Frontal cortex (tissue), 4 donors: ENCODE measurements at places on chromosomes 13 and 19.

- DNase-seq = no peak
These were observed 460.8 kb upstream of the ARGLU1 start for GRCh38 chr13:107028751-107029150.

DNA sequence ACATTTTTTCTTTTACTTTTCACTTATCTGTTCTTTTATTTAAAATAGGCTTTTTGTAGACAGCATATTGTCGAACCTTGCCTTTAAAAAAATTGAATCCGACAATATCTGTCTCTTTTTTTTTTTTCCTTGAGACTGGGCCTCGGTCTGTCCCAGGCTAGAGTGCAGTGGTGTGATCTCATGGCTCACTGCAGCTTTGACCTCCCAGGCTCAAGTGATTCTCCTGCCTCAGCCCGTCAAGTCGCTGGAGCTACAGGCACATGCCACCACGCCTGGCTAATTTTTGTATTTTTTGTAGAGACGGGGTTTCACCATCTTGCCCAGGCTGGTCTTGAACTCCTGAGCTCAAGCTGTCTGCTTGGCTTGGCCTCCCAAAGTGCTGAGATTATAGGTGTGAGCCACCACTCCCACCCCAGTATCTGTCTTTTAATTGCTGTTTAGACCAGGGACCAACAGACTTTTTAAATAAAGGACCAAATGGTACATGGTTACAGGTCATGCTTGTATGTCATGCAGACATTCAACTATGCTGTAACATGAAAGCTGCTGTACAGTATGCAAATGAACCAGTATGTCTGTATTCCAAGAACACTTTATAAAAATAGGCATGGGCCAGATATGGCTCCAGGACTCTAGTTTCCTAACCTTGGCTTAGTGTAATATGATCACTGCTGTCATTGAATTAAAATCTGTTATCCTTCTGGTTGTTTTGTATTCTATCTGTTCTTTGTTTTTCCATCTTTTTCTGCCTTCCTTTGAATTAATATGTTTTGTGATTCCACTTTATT lies 80.3 kb downstream of the GJA3 start:
- no peak for DNase-seq

- no peak for DNase-seq
These were observed 12.1 kb downstream of the METTL21C start for GRCh38 chr13:102682727-102683126.

GRCh38 chr13:67464154-67464553 lies 234.0 kb upstream of the PCDH9 start:
- no peak for DNase-seq

- no peak for DNase-seq
These were observed 7.6 kb downstream of the GPR32 start for GRCh38 chr19:50777830-50778303.

DNA sequence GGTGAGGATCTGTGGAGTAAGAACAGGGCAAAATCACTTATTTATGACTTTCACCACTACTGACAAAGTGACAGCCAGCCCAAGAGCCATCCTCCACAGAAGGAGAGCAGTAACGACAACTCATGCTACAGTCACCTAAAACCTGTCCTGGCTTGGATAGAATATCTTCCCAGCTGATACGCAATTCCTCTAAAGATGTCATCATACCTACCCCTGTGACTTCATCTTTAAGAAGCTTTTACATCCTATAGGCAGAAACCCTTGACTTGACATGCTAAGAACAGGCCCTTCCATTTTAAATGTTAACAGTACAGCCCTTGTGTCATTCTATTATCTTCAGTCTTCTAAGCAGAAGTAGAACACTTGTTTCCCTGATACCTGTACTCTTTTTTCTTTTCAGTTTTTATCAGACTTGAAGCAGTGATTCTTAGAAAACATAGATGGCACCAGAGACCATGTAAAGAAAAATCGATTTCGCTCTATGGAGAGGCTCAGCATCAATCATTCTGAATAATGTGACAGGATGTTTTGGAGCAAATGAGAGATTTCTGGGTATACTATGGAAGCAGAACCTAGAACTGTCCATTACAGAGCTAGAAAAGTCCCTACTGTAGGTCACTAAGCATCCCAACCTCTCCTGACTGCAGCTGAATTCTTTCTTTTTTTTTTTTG lies 20.1 kb downstream of the STOML3 start:
- no peak for DNase-seq

DNA sequence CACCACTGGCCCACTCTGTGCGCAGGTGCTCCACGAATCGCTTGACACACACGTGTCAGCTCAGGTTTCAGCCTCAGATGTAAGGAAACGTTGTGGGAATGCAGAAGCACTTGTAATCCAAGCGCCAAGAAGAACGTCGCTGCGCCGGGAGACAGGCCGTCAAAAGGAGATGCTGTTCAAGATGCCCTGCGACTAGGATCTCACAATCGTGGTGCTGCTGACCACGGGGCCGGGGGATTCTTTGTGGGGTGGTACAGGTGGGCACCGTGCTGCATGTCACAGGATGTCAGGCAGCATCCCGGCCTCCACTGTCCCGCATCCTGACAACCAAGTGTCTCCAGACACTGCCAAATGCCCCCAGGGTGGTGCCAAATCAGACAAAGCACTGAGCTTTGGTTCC lies 16.9 kb upstream of the SIGLEC11 start:
- DNase-seq = no peak

- DNase-seq = no peak
These were observed 4.7 kb upstream of the CYP4F3 start for GRCh38 chr19:15636026-15636425.

DNA sequence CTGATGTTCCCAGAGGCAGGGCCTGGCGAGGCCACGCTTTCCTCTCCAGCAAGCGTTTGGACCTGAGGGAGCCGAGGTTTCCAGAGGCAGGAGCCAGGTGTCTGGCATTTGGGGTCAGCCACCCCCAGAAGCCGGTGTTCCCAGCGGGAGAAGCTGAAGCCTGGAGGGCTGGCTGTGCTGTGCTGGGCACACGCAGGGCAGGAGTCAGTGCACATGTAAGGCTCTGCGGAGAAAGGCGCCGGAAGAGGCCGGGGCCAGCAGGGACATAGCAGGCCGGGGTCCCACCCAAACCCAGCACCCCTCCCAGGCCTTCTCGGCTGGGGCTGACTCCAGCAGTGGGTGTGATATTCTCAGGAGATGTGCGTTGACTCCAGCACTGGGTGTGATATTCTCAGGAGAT lies 31.6 kb downstream of the MCF2L start:
- no peak for DNase-seq

DNA sequence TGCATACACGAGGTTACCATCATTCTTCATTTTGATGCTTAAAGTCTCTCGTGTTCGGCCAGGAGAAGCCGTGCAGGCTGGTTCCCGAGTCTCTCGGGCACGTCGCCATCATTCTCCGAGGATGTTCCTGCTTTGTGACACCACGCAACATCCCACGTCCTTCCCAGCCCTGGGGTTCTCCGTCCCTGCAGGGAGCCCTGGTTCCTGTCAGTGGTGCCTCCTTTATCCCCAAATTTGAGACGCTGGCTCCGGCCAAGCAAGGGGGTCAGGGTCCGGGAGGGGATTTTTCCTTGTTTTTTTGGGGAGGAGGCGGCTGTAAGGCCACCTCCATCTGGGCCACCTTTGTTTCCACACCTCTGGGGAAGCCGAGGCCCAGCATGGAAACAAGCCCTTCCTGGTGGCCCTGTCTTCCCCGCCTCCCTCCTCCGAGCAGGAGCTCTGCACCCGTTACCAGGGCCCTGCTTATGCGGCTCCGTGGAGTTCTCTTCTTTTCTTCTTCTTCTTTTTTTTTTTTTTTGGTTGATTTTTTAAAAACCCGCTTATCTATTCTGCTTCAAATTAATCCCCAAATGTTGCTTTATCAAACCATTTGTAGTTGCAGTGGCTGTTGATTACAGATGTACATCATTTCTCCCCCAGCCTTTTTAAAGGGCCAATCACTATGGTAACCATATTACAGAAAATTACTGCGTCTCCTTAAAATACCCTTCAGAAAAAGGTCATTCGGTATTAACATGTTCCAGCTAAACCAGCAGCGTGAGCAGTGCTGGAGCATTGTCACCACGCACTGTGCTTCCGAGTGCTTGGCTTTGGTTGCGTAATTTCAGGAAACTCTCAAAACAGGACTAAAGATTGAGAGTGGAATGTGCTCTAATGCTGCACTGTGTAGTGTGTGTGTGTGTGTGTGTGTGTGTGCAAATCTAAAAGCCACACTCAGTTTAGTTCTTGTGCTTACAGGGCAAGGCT lies 50.4 kb downstream of the TEX29 start:
- DNase-seq = no peak

DNA sequence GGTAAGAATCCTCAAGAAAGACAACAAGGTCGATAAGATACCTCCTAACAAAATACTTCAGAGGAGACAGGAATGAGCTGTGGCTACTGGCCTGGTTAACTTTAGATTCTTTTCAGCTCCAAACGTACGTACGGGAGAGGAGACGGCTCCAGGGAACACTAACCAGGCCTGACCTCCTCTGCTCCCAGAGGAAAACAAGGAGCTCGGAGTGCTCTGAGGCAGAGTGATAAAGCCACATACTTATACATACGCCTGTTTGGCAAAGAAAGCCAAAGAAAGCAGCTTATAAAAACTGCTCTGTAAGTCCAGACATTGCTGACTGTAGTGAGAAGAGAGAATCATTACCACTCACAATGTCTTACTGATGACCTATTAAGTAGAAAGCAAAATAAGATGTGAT lies 263.9 kb downstream of the MZT1 start:
- no peak for DNase-seq
